ENCODE measurements at places on chromosomes 4 and X.

DNA sequence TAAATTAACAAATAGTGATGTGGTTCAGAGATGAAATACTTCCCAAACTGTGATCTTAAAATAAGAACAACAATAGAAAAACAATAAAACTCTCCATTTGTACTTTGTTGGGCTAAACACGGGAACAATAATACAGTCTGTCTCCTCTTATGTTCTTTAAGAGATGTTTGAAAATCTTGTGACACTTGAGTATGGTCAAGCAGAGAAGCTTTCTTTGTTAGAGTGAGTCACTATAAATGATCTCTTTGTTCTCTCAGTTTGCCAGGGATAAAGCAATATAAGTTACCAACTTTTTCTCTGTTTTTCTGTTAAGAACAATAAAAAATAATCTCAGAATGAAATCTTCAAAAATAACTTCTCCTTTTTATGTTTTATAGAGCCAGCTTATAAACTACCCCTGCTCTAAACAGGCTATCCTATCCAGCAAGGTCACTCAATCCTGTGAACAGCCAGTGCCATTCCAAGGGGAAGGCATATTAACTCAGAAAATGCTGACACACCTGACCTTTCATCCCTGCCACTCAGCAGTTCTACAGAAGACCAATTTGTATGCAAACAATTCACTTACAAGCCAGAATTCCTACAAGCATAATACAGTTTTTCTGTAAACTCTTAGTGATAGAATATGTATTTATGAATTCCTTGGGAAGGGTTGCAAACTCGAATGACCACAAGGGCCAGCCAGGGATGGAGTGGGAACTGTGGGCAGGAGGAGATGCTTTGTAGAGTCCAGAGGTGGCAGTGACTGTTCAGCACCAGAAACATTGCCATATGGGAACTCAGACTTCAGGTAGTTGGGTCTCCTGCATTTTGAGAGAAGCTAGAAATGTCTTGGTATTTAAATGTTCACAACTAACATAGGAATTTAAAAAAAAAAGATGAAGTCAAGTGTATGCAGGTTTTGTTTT, 52.2 kb downstream of the AFM start:
- DNase-seq: no peak

DNA sequence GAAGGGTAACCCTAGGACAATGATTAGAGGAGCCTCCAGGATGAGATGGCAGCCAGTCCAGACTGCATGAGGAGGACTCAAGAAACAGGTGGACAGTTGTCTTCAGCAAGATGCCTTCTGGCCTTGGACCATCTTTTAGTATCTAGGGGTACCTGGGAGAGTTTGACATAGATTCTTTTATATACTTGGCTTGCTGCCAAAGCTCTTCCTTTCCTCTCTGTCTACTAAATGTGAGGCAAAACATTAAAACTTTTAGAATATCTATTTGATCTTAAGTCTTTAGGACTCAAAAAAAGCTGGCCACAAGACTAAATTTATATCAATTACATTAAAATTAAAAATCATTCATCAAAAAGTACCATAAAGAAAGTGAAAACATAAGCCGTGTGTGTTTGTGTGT, 18.6 kb upstream of the NKX3-2 start:
- DNase-seq: no peak

DNA sequence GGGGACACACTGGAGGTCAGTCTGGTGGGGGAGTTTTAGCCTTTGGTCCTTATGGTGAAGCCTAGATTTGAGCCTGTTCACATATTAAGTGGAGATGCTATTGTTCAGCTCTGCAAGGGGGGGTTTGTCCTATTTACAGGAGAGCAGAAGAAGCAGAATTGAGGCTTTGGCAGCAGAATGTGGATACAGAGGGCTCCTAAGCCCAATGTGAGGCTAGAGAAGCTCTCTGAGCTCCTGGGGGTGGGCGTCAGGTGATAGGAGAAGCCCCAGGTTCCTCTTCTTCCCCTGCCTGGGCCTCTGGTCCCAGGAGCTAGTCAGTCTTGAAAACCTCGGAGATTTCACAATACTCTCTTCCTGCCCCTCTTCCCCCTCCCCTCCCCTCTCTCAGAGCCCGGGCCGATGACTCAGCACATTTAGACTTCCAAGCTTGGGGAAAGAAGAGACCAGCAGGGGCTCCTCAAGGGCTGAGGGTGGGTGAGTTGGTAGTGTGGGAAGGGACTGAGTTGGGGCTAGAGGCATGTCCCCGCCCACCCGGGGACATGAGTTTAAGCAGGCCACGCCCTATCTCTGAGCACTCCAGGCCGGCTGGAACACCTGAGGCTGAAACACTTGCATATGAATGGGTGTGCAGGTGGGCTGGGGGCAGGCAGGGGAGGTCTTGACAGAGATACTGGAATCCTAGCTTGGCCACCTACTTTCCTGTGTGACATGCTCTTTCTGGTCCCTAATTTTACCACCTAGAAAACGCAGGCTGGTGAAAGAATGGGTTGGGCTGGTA, 3.4 kb downstream of the TFE3 start:
- peak; percentile 56 for DNase-seq

GRCh38 chr4:183264614-183265013, 55.5 kb downstream of the CLDN22 start:
- no peak for DNase-seq
